ENCODE measurements at places on chromosomes 16 and 17.

- no peak for DNase-seq
Measured at GRCh38 chr17:51921500-51921899, 237.0 kb downstream of the CA10 start.

- no peak for DNase-seq
Measured at GRCh38 chr16:86061318-86061695, 162.3 kb downstream of the IRF8 start.

- no peak for DNase-seq
Measured at GRCh38 chr17:9668517-9668916, 23.2 kb downstream of the USP43 start.

- no peak for DNase-seq
Measured at GRCh38 chr17:9006175-9006767, 15.0 kb upstream of the NTN1 start.

DNA sequence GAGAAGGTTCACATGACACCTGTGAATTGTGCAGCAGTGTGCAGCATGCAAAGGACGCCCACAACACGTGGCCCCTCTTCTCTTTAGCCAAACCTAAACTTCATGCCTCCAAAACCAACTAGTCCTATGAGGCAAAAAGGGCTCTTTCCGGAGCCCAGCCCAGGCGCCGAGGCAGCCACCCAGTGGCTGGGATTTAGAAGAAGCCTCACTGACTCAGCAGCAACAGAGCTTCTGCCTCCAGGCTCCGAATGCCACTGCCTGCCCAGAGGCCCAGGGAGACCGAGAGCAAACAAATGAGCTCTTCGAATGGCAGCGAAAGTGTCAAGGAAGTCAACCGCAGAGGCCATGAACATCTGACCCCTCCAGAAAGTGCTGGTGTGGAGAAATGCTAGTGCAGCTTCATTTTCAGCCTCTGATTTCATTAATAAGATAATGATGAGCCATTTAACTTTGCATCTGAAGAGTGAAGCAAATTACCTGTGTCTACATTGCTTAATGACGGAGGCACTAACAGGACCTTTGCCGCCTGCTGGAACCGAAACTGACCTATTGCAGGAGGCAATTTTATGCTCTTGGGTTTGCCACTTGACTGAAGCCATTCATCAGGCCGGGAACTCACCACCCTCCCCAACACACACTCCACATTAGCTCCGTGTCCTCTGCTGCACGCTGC, 157.7 kb upstream of the RPL38 start:
- DNase-seq, result no peak

DNA sequence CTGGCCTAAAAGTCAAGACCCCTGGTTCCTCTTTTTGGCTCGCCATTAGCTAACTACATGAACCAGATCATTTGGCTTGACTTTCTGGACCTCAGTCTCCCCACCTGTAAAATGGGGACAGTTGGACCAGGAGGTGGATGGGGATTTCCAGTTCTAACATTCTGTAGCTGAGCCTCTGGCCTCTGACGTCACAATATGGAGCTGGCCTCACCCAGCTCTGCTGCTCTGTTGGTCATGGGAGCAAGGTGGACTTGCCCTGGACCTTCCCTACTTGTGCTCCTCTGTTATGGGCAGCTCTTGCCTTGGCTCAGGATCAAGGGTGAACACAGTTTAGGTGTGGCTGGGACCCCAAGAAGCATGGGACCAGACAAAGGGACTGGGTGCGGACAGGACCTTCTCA, 16.5 kb upstream of the KCNH6 start:
- no peak for DNase-seq

DNA sequence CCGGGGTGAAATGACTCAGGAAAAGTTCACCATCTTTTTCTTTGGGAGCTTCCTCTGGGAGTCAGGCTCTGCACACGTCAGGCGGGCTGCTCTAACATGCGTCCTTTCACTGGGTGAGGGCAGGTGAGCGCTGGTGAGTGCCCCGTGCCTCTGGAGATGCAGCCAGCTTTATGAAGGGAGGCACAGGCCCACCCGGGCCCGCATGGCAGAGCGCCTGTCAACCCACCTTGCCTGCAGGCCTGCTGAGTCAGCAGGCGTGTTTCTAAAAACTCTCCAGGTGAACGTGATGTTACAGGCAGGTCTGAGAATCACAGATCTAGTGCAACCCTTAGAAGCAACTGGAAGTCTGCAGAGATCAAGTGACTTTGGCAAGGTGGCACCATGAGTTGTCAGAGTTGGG, 18.4 kb downstream of the MAP1LC3B start:
- no peak for DNase-seq

DNA sequence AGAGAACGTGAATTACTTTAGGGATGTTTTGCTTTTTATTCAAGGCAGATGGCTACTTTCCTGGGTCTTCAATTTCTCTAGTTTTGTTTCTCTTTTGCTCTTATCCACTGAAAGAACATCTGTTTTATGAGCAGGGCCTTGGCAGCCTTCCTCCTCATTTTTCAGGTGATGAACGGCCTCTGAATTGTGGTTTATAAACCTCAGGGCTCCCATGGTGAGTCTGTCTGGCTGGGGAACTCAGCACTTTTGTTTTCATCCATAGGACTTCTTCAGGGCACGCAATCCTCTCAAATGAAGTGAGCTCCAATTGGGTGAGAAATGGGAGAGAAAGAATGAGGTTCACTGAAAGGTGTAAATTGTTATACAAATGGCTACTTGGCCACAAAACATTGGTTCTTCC, 186.4 kb upstream of the ERCC4 start:
- DNase-seq, result no peak
